ENCODE measurements at places on chromosomes 12 and 14.

- DNase-seq, result no peak
These were observed 73.5 kb downstream of the RIN3 start for GRCh38 chr14:92586963-92587699.

GRCh38 chr12:15050659-15051058 is 77.8 kb downstream of the PDE6H start:
- no peak for DNase-seq

GRCh38 chr12:123441523-123442164 is 5.2 kb upstream of the RILPL2 start:
- DNase-seq, result no peak

DNA sequence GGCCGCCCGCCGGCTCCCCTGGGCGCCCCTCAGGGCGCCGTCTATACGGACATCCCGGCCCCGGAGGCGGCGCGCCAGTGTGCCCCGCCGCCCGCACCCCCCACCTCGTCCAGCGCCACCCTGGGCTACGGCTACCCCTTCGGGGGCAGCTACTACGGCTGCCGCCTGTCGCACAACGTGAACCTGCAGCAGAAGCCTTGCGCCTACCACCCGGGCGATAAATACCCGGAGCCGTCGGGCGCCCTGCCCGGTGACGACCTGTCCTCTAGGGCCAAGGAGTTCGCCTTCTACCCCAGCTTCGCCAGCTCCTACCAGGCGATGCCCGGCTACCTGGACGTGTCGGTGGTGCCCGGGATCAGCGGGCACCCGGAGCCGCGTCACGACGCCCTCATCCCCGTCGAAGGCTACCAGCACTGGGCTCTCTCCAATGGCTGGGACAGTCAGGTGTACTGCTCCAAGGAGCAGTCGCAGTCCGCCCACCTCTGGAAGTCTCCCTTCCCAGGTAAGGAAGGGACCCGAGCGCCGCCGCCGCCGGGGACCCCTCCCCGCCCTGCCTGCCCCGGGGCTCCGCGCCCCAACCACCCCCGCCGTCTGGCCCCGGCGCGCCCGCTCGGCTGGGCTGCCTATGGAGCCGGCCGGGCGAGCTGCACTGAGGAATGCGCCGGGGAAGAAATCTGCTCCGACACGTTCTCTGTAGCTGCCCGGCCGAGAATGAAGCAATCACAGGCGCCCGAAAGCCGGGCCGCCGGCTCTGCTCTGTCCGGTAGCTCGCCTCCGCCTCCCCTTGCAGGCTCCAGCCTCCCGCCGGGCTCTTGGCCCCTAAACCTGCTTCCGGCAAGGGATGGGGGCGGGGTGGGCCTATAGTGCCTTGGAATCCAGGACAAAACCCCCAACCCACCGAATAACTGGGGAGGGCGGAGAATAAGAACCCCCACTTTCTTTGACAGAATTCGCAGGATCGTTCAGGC is 794 bp downstream of the HOXC13 start:
- DNase-seq, result no peak

- DNase-seq, result no peak
These were observed 212.5 kb upstream of the DDHD1 start for GRCh38 chr14:53365486-53366130.

DNA sequence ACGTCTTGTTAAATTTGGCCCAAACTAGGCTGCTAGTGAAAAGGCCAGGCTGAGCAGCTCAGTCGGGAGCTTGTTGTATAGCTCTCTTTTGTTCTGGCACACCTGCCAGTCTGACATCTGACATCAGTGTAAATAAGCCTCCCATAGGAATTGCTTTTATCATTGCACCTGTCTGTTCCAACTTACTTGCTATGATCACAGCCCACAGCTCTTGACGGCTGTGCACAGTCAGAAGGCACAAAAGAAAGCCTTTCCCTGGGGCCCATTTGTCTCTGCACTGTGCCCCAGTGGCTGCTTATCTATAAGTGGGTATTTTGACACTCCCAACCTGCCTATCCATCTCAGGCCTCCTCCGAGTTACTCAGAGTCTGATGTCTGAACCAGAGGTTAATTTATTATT is 324.5 kb downstream of the NUAK1 start:
- no peak for DNase-seq

DNA sequence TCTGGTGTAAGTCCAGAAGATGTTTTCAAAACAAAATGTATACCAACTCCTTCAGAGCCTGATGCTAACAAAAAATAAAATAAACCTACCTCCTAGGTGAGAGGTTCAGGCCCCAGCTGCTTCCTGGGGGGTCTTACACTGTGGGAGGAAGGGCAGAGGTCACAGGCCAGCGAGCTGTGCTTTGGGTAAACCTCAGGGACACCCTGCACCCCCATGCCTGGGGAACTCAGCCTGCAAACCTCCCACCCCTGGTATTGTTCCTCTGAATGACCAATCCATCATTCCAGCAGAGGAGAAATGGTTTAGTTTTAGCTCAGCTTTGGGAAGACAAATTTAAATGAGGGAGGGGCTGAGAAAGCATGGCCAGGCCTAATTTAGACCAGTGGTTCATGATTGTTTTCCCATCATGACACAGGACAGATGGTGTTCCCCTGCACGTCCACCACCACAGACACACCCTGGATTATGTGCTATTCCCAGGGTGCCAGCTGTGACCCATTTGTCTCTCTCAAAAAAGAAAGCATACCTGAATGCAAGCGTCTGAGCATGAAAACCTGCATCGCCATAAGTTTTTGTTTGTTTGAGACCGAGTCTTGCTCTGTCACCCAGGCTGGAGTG is 14.5 kb upstream of the TFCP2 start:
- DNase-seq, result no peak

- no peak for DNase-seq
These were observed 1.4 kb downstream of the HECTD4 start for GRCh38 chr12:112380663-112381405.

DNA sequence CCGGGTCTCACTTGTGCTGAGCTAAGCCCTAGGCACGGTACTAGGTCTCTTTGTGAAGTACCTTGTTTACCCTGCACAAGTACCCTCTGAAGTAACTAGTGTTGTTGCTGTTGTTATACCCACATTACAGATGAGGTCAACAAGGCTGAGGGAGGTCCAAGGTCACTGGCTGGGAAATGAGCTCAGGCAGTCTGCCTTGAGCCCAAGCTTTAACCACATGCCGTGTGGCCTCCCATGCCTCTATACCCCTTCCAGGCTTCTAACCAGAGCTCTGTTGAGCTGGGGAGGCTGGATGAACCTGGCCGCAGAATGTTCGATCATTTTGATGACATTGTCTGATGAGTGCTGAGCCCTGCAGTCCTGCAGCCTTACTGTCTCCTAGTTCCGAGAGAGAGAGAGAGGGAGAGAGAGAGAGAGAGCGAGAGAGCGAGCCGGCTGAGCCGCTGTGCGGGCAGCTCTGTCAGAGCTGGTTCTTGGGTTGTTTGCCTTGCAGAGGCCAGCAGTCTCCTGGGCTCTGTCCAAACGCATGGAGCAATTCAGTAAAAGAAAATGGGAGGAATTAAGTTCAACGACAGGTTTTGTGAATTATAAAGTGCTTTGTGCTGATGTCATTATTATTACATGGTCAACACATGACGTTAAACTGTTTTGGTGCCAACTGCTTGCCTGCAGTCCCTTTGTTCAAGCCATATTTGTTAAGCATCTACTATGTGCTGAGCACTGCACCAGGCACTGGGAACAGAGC is 13.1 kb downstream of the JDP2 start:
- DNase-seq, result no peak

DNA sequence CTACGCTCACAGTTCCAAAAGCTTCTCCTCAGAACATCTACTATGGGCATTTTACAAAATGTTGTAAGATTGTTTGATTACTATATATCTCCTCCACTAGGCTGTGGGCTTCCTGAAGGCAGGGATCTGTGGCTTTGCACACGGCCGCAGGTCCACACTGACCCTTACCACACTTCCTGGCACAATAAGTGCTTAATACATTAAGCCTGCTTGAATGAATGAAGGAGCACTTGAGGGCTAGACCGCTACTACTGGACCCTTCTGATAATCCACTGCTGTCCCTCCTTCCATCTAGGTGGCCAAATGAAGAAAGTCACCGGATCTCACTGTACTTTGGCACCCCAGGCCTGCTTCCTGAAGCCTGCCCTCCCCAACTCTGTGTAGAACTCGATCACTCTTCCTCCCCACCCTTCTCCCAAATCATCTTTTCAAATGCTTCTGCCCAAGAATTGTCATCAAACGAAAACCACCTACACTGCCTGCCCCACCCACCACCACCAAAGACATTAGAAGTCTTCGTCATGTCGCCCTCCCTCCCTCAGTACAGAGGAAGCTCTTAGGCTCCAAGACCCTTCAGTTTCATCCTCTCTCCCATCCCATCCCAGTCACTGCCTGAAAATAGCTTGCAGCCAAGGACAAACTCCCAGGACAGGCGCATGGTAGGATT is 596 bp upstream of the ZBTB39 start:
- DNase-seq, result no peak

GRCh38 chr12:51811203-51812202 is 37.0 kb downstream of the FIGNL2 start:
- no peak for DNase-seq

DNA sequence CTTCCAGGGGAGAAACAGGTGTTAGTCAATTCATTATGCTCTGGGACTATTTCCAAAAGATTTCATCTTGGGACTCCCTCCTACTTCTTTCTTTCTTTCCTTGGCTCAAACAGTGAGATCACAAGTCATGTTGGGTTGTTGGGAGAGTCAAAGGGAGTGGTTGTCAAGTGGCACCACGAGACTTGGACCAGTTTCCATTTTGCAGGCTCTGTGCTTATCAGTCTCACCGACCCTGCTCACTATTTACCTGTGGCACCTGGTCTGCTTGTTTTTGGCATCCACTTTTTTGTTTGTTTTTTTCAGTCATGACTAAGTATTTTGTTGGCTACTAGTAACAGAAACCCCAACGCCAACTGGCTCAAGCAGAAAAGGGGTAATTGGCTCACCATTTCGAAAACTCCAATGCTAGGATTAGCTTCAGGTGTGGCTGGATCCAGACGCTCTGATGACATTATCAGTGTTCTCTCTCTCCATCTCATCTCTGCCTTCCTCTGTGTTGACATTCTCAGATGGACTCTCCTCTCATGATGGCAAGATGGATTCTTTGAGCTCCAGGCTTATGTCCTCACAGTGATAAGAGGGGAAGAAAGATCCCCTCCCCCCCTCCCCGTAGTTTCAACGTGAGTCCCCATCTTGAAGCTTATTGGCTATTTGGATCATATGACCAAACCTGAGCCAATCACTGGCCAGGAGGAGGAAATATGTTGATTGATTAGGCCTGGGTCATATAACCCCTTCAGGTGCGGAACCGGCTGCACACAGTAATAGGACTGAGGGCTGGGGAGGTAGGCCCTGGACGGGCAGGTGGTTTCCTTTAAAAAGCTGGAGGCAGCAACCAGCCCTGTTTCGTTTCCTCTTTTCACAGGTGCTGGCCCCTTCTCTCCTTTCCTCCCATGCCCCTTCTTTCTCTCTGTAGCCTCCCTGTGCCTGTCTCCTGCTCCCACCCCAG is 84.2 kb downstream of the AACS start:
- no peak for DNase-seq

GRCh38 chr14:75441728-75442127 is 13.9 kb downstream of the JDP2 start:
- DNase-seq, result no peak

DNA sequence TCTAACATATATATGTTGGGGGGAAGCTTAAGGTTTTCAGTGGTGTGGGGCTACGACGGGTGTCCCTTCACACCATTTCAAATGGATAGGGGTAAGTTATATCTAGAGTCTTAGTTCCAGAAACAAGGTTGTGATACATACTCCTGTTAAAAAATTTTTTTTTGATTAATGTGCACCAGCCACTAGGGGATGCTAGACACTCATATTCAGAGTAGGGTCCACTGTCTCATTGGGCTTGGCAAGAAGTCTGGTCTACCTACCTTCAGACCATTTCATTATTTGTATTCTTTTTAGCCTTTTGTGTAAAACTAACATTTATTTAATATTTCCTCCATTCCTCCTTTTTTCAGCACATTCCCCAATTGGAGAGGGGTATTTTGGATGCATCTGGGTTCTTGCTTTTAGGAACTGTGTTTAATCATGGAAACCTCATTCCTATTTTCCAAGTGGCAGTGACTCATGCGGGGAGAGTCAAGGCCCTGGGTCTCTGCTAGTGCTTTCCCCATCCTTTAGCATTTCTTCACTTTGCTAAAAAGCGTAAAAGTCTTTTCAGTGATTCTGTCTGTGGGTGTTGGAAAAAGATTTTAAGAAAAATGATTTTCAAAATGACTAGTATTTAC is 33.4 kb downstream of the ANO4 start:
- no peak for DNase-seq

DNA sequence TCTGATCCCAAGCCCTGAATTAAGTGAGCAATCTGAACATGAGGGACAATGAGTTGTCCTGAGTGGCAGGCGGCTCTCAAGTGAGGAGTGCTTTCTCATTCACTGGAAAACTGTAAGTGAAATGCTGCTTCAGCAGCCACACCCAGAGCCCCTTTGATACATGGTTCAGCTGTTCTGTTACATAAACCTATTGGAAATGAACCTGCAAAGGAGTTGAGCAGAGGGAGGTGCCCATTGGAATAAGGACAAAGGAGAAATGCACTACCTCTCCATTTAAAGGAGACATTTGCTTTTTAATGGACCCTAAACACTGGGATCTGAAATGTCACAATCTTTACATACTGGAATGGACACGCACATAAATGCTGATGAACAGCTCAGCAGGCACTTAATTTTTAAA is 169.9 kb downstream of the CACNA1C start:
- DNase-seq, result no peak

- DNase-seq, result no peak
These were observed 445.8 kb downstream of the ATP23 start for GRCh38 chr12:58387199-58387598.

- DNase-seq, result no peak
These were observed 90.0 kb downstream of the RMST start for GRCh38 chr12:97552410-97553121.

- no peak for DNase-seq
These were observed 53.1 kb upstream of the DDX11 start for GRCh38 chr12:31020385-31021166.

DNA sequence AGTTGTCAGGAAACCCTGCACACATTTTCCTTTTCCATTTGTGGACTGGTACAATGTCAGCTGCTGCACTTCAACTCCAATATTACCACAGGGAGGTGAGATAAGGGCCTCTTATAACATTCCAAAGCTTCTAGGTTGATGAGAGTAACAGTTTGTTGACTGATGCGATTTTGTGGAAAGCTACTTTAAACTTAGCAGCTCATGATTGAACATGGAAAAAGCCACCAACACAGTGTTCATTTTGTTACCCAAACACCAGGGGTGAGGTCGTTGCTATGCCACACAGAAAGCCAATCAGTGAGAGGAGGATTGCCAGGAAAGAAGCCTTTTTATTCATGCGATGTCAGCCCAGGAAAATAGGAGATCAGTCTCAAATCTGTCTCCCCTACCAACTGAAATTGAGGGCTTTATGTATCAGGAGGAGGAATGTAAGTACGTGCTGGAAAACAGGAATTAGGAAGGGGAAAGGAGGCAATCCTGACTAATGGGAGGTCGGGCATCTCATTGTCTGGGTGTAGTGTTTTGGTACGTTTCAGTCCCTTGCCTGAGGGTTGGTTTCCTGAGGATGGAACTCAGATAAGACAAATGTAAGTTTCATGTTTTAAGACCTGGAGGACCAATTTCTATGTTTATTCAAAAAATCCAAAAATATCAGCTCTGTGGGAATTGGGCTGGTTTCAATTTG is 92.7 kb upstream of the PLEKHA5 start:
- no peak for DNase-seq

Measured in activated naive CD4-positive, alpha-beta T cell (primary cell).